SHP77 (cell line): ENCODE measurements at places on chromosomes 7 and 10.

DNA sequence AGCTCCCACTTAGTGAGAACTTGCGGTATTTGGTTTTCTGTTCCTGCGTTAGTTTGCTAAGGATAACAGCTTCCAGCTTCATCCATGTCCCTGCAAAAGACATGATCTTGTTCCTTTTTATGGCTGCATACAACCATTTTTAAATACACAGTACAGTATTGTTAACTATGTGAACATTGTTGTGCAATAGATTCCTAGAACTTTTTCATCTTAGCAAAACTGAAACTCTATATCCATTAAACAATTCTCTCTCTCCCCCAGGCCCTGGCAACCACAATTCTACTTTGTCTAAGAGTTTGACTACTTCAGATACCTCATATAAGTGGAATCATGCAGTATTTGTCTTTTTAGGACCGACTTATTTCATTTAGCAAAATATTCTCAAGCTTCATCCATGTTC, 72.4 kb upstream of the CAPZA2 start:
- DNase-seq: no peak

DNA sequence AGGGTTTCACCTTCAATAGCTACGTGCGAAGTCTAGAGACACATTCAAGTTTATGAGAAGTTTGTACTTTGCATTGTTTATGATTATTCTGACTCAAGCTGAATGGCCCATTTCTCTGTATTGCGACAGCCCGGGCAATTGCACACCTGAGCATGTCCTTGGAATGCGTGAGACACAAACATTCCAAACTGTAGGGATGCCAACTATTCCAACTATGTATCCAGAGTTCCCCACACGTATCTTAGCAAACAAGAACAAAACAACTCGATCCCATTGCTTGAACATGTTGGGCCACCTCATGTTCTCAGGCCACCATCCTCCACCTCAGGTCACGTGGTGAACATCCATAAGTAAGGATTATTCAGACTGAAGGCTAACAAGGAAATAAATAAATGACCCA, 51.4 kb upstream of the EGFR start:
- DNase-seq: no peak

- DNase-seq: no peak
These were observed 190.5 kb downstream of the GLI3 start for GRCh38 chr7:42046483-42046882.

DNA sequence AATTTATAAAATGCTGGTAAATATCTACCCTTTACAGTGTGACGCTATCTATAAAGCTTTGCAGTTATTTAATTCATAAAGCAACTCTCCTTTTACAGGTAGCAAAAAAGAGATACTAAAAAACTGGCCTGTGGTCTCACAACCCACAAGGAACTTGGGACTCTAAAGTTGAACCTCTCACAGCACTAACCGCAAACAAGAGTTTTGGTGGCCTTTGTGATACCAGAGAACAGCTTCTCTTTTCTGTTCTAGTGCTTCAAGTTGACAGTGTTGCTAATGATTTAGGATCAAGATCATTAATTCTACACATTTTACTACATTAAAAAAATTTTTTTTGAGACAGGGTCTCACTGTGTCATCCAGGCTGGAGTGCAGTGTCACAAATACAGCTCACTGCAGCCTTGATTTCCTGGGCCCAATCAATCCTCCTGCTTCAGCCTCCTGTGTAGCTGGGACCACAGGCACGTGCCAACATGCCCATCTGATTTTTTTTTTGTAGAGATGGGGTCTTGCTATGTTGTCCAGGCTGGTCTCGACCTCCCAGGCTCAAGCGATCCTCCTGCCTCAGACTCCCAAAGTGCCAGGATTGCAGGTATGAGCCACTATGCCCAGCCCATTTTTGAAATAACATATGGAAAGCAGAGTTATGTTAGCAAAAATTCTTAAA, 56.0 kb upstream of the ST8SIA6 start:
- DNase-seq: no peak

DNA sequence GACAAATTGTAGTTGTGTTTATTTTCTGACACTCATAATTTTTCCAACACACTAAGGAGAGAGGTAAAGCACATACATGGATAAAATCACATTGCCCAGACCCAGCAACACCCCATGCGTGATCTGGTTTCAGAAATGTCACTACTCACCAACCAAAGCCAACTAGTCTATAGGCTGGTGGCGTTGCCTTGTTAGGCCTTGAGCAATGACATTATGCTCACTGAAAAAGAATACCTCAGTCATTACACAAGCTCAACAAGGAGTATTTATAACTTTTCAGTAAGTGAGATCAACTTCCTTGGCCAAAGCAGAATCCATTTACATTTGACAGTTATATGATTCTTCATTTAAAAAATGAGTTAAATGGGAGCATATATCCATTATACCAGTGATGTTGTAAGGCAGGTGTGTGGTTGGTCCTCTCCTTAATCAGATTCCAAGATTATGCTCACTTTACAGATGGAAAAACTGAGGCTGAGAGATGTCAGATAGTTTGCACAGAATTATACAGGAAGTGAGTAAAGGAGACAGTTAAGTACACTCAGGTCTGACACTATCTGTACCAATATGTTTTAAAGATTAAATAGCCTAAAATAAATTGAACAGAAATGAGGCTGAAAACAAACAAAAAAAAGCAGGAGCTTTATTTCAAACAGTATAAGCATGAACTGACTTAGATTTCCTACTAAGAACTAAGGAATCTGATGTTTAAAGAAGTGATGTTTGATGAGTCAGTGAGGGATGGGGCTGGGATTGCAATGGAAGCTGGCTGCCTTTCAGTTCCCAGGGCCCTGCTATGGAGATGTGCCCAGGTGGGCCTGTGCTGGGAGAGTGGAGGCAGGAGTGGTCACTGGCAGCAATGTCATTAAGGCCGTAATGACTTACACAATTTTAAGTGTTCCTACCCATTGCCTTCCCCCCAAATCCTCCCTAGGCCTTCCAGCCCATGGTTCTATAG, 118.3 kb downstream of the RAPGEF5 start:
- DNase-seq: no peak

GRCh38 chr7:36620166-36620708, 104.1 kb downstream of the AOAH start:
- no peak for DNase-seq

DNA sequence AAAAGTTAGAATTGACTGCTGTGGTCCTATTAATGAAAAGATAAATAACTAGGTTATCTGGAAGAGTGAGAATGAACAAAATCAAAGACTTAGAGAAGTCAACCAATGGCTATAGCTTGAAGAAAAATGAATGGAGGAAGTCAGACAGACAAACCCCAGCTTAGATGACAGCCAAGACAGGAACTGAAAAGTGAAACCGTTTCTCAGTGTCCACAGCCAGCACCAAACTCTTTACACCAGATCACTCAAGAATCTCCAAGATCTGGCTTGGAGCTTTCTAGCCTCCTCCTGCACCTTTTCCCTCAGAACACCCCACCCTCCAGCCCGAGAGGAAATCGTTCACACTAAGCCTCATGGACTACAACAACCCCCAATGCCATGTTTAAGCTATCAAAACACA, 167.0 kb downstream of the SFMBT2 start:
- no peak for DNase-seq

DNA sequence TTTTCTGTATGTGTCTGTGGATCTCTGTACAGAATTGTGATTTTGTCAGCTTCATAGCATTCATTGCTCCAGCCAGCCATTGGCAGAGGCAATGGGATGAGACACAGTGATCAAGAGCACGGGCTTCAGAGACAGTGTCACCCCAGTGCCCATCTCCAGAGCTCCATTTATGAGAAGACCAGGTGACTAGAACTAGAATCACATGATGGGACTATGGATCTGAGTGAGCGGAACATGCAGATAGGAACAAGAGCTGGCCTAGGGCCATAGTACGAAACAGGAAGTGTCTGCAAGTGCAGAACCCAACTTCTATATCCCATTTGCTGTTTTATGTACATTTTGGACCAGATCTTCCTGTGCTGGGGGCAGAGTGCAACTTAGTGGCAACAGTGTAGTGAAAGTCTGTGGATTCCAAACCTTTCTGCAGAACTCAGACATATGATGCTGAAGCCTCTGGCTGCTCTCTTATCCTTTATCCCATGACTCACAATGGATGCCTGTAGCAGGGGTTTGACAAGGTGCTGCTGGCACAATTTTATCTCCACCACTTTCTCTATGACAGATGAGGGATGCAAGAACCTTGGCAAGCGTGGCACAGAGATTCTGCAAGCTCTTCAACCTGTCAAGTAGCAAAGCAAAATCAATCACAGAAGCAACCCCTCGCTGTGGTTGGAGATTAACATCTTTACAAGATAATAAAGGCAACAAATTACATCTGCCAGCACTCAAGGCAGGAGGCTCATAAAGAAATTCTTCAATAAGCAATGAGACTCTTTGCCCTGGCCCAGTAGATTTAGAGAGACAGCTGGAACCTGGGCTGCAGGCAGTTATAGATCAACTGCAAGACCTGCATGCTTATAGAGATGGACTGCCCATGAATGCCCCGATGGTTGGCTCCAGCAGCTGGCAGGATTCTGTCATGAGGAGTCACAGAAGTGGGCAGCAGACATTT, 681.3 kb downstream of the TNS3 start:
- no peak for DNase-seq

GRCh38 chr10:67606572-67606971, 89.4 kb downstream of the CTNNA3 start:
- DNase-seq: no peak

- no peak for DNase-seq
These were observed 818.6 kb downstream of the GRID1 start for GRCh38 chr10:85548034-85548433.

- DNase-seq: no peak
These were observed 215.3 kb upstream of the GLI3 start for GRCh38 chr7:42452356-42452755.
